Aortic smooth muscle cell (primary cell): ENCODE measurements at places on chromosomes 1 and 21. TPM values are rescaled to one million over a fixed set of nuclear protein-coding genes. Genes with fewer than 3 reads are reported as not detected.

UFC1 gene
- total RNA-seq, result 129 and 141 TPM in 2 replicates

KCNE2 gene
- not detected in 2 replicates for total RNA-seq

NR5A2 gene
- total RNA-seq, result 0.12 and 0.13 TPM in 2 replicates

VWA5B1 gene
- not detected in 2 replicates for total RNA-seq

FCRL5 gene
- not detected in 2 replicates for total RNA-seq

VANGL2 gene
- not detected in 2 replicates for total RNA-seq

TNFRSF9 gene
- total RNA-seq, result 0.06 TPM in 1 of 2 replicates, not detected in the other

HSD3B2 gene
- total RNA-seq, result not detected in 2 replicates

CLIC6 gene
- total RNA-seq, result 0.12 and 0.13 TPM in 2 replicates

ZNF692 gene
- 7.5 and 12.2 TPM in 2 replicates for total RNA-seq

NBPF1 gene
- total RNA-seq, result 36.1 and 42.5 TPM in 2 replicates

CHAF1B gene
- 2.1 and 3.4 TPM in 2 replicates for total RNA-seq

NHLH1 gene
- total RNA-seq, result under 0.01 TPM in 1 of 2 replicates, not detected in the other

FAM110D gene
- under 0.01 and 0.06 TPM in 2 replicates for total RNA-seq

FMO3 gene
- 0.37 and 0.79 TPM in 2 replicates for total RNA-seq

YARS1 gene
- 80.2 and 86.5 TPM in 2 replicates for total RNA-seq

LRRC7 gene
- total RNA-seq, result not detected in 2 replicates

UTS2 gene
- total RNA-seq, result not detected in 2 replicates

MAP1LC3C gene
- 0.13 TPM in 1 of 2 replicates, not detected in the other for total RNA-seq

DIPK1A gene
- 4.5 and 5.3 TPM in 2 replicates for total RNA-seq

CD34 gene
- 0.53 and 1.5 TPM in 2 replicates for total RNA-seq

KCNN3 gene
- total RNA-seq, result 0.13 and 0.25 TPM in 2 replicates
